Stimulated activated naive CD8-positive, alpha-beta T cell treated with anti-CD3 and anti-CD28 coated beads, Interleukin-15, amount 100 ng/mL, for 72 hours (primary cell): ENCODE measurements at places on chromosomes 5 and 9.

GRCh38 chr9:88216126-88216995 lies 78.1 kb upstream of the SPATA31C2 start:
- no peak for DNase-seq

DNA sequence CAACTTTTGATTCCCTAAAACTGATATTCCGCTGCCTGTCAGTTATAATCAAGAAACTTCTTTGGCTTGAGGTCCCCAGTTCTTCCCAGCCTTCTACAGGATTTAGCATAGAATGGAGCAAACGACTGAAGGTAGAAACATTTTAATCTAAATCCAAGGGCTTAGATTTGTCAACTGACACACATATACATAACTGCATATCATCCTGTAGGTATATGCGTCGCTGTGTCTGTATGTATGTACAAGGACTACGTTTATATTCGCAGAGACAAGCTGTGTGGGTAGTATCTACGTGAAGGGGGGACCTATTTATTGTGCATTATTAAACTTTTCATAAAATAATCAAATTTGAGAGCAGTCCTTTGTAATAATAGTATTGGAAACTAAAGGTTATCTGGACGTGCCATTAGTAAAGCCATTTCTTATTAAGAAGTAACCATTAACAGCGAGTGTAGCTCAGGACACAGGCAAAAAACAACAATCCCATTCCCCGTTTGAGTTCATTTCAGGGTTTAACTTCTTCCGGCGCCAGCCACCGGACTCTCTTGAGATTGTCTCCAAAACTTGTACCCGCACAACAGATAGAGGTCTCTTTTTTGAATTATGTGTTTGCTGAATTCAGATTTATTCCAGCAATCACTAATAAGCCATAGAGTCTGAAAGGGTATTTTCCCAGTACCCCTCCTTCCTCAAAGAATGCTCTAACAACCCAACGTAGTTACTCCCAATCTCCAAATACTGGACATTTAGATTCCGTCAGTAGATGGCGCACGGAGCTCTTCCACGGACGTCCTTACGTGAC lies 2.1 kb upstream of the MLLT3 start:
- DNase-seq = peak; percentile 31

DNA sequence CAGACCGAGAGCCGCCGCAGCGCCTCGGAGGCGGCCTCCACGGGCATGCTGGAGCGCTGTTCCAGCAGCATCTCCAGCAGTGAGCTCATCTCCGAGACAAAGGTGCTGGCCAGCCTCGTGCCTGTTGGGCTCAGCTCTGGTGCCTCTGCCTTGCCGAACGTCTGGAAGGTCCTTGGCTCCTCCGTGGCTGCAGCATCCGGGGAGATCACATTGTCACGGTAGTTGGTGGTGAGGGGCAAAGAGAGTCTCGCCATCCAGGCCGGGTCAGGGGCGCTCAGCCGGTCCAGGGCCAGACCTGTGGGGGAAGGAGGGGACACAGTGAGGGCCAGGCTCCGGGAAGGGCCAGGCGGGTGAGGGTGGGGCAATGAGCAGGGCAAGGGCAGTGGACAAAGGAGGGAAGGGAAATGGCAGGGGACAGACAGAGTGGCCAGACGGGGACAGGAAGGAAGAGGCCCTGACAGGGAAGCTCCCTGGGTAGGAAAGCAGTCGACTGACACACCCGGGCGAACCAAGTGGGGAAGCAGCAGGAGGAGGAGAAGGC lies 12.4 kb downstream of the PCDH12 start:
- DNase-seq = no peak

- no peak for DNase-seq
Measured at GRCh38 chr5:160298189-160298588, 14.2 kb downstream of the CCNJL start.

DNA sequence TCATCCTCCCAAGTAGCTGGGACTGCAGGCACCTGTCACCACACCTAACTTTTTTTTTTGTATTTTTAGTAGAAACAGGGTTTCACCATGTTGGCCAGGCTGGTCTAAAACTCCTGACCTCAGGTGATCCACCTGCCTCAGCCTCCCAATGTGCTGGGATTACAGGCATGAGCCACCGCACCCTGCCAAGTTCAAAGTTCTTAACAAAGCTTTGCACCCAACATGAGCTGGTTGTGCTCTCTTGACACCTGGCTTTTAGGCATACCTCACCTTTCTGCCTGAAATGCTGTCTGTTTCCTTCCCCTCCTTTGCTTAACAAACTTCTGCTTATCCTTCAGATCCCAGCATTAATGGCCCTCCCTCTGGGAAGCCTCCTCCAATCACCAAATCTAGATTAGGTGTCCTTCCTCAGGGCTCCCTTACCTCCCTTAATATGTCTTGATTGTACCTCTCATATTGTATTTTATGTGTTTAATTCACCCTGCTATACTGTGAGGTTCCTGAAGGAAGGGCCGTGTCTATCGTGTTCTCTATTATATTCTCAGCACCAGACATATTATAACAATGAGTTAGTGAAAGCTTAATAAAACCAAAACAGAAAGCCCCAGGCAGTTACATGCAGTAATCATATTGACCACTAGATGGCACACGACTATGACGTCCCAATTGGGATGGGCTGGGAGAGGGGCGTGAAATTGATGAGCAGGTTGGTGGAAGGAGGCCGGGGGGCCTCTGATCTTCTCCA lies 62.9 kb upstream of the PPARGC1B start:
- DNase-seq = peak; percentile 30

DNA sequence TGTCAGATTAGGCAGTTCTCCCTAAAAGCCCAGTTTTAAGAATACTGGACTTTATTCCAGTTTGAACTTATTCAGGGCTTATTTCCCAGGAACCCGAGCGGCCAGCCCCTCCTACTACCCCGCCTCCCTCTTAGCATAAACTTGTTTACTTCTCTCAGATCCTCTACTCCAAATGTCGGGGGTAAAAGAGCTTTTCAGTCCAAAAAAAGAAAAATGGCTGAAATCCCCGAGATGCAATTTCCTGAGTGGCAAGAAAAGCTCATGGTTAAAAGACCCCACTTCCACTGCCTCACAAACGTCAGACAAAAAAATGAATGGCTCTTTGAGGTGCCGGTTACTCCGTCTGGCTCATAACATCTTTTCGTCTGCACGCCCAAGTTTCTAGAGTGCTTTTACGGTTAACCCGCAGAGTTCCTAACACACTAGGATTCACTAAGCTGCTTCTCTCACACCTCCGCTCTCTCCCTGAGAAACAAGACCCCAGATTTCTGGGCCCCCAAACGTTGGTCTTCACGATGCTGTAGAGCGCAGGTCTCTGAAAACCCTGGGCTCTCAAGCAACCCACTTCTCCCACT lies 402 bp downstream of the BRD8 start:
- peak; percentile 15 for DNase-seq

DNA sequence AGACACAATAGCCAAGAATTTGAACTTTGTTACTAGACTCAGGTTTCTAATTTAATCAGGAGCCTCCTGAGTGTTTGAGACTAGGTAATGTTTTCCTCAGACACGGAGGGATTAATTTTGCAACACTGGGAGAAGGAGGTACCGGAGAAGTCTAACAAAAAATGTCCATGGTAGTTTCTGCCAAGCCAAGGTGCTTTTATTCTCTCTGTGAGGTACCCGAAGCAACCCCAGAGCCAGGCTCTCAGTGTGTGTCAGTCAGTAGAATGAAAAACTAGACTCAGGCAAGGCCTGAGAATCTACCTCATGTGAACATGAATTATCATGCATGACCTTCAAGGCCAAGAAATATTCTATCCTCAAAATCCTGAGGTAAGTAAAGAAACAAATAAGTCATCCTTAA lies 980.8 kb upstream of the DMAC1 start:
- DNase-seq = no peak

DNA sequence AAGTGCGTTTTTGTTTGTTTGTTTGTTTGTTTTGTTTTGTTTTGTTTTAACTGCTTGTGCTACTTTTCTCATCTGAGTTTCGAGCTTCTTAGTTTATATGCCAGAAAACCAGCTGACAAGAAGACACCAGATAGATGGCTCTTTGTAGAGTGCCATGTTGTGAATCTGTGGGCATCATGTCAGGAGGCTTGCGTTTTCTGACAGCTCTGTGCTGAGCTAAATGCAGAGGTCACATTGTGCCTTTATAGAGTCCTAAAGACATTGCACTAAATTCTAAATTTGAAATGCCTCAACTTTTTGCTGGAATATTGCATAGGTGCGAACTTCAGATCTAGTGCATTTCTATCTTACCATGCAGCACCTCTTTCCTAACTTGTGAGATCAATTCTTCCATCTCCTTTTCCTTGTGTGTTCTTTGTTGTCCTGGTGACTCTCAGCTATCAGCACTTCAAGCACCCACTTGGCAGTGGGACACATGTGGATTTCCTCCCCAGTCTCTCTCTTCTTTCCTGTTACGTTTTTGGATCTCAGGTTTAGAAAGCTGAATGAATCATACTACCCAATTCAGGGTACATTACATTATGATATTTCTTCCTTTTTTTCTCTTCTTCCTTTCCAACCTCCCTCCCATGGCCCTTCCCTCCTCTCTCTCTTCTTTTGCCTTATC lies 379.0 kb upstream of the RPS23 start:
- no peak for DNase-seq

GRCh38 chr5:79235634-79236361 lies at the start of gene JMY:
Gene JMY, plus strand, starts transcription at chr5:79236131. Its CDS starts 520 bp downstream, at chr5:79236651.
- peak; percentile 87 for DNase-seq

DNA sequence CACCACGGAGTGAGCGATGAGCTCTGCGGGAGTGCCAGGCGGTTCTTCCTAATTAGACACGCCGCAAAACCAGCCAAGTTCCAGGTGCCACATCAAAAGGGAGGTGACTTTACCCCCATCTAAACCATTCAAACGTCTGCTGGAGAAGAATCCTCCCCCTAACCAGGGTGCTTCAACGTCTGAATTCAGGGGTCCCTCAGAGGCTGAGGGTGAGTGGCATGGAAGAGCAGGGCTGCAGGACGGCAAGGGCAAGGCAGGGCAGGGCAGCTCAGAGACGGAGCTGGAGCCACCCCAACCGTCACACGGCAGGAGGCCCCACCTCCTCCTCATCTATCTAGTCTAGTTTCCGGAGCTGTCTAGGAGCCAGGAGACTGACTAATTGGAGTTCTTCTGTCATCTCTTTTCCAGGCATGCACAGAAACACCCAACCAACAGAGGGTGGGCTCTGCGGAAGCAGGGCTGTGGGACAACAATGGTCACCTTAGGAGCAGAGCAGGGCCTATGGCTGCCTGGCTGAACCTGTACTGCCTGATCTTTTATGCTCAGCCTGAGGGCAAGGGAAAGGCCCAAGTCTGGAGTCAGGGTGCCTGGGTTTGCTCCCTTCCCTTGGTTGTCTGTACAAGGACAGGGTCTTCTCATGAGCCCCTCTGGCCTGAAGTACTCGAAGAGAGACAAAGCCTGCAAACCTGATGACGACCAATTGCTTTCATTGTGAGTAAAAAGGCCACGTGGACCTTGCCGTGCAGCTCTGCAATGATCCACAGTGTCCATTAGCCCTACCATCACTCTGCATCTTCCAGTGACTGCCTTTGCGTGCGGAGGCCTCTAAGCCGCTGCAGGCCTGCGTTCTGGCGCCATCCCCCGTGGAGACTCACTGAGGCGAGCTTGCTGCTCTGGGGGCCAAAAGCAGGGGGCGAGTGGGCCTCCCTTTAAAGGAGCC lies 81.0 kb upstream of the SLC25A51 start:
- no peak for DNase-seq

GRCh38 chr9:115415450-115415849 lies 297.5 kb upstream of the TNC start:
- DNase-seq = no peak

- no peak for DNase-seq
Measured at GRCh38 chr5:144697847-144698262, 527.2 kb downstream of the KCTD16 start.

DNA sequence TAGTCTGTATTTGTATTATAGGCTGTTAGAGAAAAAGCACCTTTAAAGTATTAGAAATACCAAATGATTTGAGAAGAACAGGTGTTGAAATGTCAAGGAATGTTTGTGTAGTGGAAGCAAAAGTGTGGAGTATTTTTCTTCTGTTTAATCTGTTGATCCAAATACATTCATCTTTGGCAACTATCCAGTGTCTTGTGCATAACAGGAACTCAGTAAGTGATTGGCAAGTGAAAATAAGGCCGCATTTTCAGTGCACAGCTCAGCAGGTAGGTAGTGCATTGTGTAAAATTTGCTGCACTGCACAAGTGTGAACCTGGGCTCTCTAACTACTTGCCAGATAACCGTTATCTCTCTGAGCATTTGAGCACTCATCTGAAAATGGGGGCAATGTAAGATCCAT lies 61.8 kb downstream of the CHSY3 start:
- no peak for DNase-seq

DNA sequence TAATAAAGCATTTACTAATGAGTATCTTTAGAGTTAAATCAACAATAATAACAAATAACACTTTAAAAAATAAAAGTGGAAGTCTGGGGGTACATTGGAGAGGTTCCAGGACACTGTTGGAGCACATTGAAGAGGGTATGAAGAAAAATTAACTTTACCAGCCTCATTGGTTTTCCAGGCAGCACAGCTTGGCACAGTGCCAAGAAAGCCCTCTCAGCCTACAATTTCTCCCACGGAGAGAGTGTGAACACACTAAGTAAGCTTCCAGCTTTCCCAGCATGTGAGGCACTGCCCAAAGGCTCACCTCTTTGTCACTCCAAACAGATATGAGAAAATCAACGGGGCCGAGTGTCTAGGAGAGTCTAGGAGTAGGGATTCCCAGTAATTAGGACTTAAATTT lies 1912.8 kb upstream of the NUDT12 start:
- DNase-seq = no peak

GRCh38 chr5:148965511-148966265 lies 97.2 kb downstream of the SH3TC2 start:
- no peak for DNase-seq

DNA sequence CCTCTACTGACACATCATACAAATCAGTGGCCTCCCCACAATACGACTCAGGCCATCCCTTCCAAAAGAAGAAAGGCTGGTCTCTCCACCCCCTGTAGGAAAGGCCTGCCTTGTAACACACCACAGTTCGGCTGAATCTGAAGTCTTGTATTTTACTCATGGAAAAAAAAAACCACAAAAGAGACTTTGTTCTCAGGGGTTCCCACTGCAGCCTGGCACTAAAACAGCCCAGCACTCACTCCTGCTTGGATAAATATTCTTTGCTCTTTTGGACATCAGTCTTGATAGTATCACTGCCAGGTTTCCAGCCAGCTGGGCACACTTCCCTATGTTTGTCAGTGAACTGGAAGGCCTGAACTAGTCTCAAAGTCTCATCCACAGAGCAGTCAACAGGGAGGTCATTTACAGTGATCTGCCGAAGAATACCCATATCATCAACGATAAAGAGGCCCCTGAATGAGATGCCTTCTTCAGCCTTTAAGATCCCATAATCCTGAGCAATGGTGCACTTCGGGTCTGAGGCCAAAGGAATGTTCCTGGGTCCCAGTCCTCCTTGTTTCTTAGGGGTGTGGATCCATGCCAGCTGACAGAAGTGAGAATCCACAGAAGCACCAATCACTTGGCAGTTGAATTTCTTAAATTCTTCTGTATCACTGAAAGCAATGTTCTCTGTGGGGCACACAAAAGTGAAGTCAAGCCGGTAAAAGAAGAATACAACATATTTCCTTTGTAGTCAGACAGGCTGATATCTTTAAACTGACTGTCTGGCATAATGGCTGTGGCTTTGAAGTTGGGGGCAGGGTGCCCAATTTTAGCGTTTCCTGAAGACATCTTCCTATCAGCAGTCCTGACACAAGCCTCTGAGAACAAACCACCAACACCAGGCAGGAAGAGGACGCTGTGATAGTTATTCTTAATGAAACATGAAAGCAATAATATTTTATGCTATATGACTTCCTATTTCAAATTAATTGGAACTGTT lies 198.1 kb downstream of the LURAP1L start:
- DNase-seq = no peak
